Cortex of kidney (tissue), 1 donor: ENCODE measurements at places on chromosomes 5 and 9.

DNA sequence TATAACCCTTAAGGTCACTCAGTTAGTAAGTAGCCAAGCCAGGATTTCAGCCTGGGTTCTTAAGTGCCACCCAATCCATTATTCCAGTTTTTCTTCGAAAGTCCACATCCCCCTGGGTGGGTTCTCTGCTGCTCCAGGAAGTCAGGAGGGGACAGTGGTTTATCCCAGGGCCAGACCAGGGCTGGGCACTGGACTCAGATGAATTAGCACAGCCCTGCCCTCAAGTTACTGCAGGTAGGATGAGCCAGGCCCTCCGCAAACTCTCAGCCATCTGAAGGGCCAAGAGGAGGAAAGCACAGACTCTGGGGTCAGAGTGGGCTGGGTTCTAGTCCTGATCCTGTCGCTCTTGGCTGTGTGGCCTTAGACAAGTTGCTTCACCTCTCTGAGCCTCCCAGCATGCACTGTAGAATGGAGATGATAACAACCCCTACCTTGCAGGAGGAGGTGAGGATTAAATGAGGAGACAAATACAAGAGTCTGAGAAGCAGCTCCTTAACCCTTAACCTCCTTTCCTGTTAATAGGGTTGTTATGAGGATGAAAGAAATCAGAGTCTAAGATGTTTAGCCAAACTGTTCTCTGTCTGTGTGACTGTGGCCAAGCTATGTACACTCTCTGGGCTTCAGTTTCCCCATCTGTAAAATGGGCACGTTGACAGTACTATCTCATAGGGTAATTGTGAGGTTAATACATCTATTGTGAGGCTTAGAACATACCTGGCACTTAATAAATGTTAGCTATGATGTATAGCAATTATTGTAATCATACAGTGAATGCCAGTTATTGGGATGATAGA lies 6.8 kb upstream of the NEURL1B start:
- DNase-seq: no peak

DNA sequence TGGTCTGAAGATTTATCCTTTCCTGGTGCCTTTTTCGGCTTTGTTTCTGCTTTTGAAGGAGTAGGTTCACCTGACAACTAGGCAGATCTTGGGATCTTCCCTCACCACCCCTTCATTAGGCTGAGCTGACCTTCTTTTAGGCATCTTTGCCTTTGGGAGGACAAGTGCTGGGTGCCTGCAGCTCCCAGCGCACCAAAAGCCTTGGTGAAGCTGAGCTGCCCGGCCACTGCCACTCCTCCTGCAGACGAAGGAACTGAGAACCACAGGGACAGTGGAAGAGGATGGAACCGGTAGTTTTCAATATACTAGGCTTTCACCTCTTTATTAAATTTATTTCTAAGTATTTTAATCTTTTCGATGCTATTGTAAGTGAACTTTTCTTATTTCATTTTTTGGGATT lies 16.8 kb upstream of the MARCOL start:
- DNase-seq: no peak

GRCh38 chr5:135599421-135600151 lies 20.8 kb upstream of the CXCL14 start:
- DNase-seq: no peak

- DNase-seq: no peak
Measured at GRCh38 chr9:10614196-10614800, 1.5 kb upstream of the PTPRD start.

GRCh38 chr9:113160571-113160970 lies 9.8 kb downstream of the SLC31A2 start:
- DNase-seq: no peak

DNA sequence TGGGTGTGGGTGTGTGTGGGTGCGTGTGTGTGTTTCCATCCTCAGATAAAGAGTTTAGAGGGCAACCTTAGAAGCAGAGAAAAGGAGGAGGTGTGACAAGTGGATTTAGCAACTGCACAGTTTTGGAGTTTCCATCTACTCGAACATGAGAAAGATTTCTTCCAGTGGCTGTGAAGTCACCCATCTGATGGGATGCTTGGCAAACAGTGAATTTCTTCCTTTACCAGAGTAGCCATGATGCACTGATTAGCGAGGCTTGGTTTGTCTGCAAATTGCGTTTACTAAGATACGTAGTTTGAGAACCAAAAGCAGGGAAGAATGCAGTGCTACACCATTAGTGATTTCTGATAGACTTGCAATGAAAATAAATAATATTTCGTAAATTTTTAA lies 791 bp upstream of the STARD4 start:
- no peak for DNase-seq
